ENCODE measurements at places on chromosomes 7 and 10. TPM values are rescaled to one million over a fixed set of nuclear protein-coding genes. Genes with fewer than 3 reads are reported as not detected.

- peaks cover 46% of the 10 kb centered on the region for H3K4me1 ChIP-seq
- H3K4me3 ChIP-seq = peak overlapping the region; percentile 80
- peak; percentile 65 for DNase-seq
- H3K27ac ChIP-seq = no peak overlapping the region
Measured at GRCh38 chr10:50621968-50622705, 1.6 kb downstream of the SGMS1 start.

DNA sequence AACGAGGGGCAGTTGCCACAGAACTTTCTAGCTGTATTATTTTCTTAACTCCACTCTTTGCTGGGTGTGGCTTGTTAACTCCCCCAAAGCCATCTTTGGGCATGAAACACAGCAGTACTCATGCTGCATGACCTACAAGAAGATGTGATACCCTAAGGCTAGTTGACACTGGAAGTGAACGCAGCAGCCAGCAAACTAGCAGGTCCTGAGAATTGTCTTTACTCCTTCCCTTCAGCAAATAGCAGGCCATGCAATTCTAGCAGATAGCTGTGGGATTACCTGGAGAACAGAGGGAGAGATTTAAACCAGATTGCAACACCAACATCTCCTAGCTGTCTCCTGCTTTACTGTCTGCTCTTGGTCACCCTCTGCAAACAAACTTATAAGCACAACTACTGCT lies 688.0 kb upstream of the ZWINT start:
- H3K36me3 ChIP-seq = no peaks in the 10 kb centered on the region
- H3K4me3 ChIP-seq = no peak overlapping the region
- H3K27ac ChIP-seq = no peak overlapping the region
- H3K4me1 ChIP-seq = no peaks in the 10 kb centered on the region
- H3K27me3 ChIP-seq = no peaks in the 10 kb centered on the region

DNA sequence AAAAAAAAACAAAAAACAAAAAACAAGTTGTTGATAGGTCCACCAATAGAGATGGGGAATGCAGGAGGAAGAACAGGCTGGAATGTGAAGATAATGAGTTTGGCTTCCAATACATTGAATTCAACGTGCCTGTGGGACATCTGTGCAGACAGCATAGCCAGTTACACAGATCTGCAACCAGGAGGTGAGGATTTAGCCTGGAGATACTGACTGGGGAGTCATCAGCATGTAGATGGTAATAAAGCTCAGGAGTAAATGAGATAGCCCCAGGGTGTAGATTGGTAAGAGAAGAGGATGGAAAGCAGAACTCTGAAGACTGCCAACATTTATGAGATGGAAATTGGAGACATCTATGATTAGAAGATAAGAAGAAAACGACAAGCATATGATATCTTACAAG lies 4.7 kb upstream of the TRIM8 start:
- H3K4me1 ChIP-seq = peaks cover 12% of the 10 kb centered on the region
- no peaks in the 10 kb centered on the region for H3K36me3 ChIP-seq
- no peaks in the 10 kb centered on the region for H3K27me3 ChIP-seq
- H3K4me3 ChIP-seq = no peak overlapping the region

- peak overlapping the region; percentile 97 for H3K27ac ChIP-seq
- H3K4me1 ChIP-seq = peaks cover 52% of the 10 kb centered on the region
- no peaks in the 10 kb centered on the region for H3K36me3 ChIP-seq
- peak; percentile 61 for DNase-seq
Measured at GRCh38 chr10:61897671-61898434, 3.6 kb upstream of the ARID5B start.

DNA sequence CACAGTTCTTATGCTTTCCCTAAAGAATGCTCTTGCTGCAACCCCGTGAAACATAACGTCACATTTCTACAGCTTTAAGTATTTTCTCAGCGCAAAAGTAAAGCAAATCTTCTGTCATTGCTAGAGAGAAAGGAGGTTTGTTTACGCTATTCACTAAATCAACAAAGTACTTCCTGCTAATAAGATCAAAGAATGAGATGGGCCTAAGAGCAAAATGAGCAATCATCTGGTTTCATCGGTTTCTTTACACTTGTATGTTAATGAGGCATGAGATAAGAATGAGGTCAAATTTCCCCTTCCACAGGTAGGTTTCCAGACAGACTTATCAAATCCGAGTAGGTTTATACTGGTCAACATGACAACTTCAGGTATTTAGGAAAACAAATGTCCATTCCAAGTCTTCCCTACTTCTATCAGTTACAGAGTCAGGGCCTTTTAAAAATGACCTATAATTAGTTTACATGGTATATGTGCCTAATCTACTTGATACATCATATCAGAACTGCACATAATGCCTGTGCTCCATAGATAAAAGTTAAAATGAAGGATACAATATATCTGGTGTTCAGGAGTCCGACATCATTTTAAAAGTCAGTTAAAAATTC lies 8.4 kb downstream of the USP6NL start:
- no peak for DNase-seq
- peak overlapping the region; percentile 95 for H3K27ac ChIP-seq
- H3K36me3 ChIP-seq = peaks cover 18% of the 10 kb centered on the region
- H3K4me1 ChIP-seq = peaks cover 98% of the 10 kb centered on the region
- no peaks in the 10 kb centered on the region for H3K27me3 ChIP-seq

GRCh38 chr10:79491143-79491835 lies 21.0 kb upstream of the EIF5AL1 start:
- peaks cover 8% of the 10 kb centered on the region for H3K4me1 ChIP-seq
- H3K36me3 ChIP-seq = no peaks in the 10 kb centered on the region
- no peaks in the 10 kb centered on the region for H3K27me3 ChIP-seq
- no peak overlapping the region for H3K4me3 ChIP-seq
- DNase-seq = peak; percentile 65

DNA sequence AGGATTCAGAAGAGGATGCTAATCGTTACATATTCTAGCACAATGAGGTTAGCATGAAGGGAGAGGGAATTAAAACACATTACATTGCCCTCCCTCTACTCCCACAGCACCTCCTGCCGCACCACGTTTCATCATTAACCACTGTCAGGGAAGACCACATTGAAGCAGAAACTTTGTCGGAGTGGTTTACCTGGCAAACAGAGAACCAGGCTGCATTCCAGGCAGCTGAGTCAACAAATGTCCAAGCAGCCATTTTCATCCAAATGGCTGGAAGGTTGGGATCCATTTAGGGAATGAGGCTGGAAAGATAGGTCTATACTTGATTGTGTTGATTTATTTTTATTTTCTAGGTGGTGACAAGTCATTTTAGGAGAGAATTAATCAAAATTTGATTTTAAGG lies 273.6 kb downstream of the DYNC1I1 start:
- H3K4me1 ChIP-seq = no peaks in the 10 kb centered on the region
- no peaks in the 10 kb centered on the region for H3K27me3 ChIP-seq
- DNase-seq = no peak
- no peaks in the 10 kb centered on the region for H3K36me3 ChIP-seq

- no peaks in the 10 kb centered on the region for H3K4me1 ChIP-seq
- DNase-seq = no peak
- no peak overlapping the region for H3K27ac ChIP-seq
- H3K27me3 ChIP-seq = no peaks in the 10 kb centered on the region
- no peaks in the 10 kb centered on the region for H3K36me3 ChIP-seq
Measured at GRCh38 chr7:48107926-48108472, 18.9 kb downstream of the UPP1 start.

DNA sequence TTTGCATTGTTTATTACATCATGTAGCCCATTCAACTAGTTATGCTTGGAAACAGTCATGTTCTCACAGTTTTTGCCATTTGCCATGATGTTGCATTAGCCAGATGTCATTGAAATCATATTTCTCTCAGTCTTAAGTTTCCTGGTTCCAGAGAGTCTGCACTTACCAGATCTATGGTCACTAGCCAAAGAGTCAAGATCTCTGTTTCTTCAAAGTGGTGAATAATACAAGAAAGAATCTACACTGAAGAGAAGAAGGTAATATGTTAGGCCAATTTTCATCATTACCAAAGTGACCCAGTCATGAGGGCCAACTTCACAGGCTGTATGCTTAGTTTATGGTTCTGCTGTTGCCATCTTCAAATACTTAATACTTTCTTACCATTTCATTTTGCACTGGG lies 89.0 kb upstream of the PHYHIPL start:
- no peak overlapping the region for H3K27ac ChIP-seq
- DNase-seq = no peak
- H3K4me3 ChIP-seq = no peak overlapping the region
- H3K36me3 ChIP-seq = no peaks in the 10 kb centered on the region

DNA sequence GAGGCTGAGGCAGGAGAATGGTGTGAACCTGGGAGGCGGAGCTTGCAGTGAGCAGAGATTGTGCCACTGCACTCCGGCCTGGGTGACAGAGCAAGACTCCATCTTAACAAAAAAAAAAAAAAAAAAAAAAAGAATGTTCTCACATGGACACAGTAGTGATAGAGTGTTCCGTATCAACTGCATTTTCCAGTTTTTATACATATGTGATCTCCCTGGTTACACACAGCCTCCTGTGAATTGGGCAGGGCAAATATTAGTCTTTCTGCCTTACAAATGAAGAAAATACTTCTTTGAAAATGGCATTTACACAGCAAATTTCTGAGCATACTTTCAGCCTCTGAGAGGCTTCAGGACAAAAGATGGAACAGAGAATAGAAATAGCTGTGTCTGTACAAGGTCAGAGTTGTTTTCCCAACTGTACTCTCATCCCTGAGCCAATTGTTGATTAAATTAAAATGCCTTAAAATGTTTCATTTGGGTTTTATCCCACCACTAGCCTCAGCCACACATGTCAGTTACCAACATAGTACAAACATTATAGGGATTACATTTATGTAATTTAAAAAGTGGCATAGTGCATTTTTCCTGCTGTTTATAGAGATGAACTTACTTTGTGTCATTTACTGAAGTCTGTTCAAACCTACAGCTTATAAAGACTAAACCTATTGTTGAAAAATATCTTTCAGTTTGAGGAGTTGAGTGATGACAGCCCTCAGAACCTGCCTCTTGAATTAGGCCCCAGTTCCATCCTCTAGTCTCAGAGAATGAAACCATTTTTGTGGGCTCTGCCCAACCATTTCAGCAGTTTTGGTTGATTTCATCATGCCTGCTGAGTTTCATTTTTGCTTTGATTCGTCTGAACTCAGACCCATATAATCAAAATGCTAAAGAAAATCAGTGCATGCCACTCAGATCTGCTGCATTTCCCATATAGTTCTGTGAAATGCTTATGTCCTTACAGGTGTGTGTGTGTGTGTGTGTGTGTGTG lies 609.4 kb upstream of the C7orf33 start:
- H3K36me3 ChIP-seq = no peaks in the 10 kb centered on the region
- H3K27ac ChIP-seq = no peak overlapping the region
- DNase-seq = no peak
- no peaks in the 10 kb centered on the region for H3K27me3 ChIP-seq
- H3K4me1 ChIP-seq = no peaks in the 10 kb centered on the region

DNA sequence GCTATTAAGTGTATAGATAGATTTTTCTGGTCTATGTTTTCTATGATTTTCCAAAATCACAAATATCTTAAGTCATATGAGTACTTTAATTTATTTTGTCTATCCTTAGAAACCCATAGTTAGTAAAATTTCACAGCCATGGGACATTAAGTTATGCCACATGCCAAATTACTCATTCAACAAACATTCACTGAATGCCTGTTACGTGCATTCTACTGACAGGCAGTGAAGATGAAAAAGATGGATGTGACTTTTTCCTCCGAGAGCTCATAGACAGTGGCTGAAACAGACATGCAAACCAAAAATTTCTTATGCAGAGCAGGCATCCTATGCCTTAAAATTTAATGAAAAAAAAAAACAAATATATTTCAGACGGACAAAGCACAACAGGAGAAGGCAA lies 84.9 kb downstream of the CHRM2 start:
- no peak overlapping the region for H3K4me3 ChIP-seq
- DNase-seq = no peak
- no peaks in the 10 kb centered on the region for H3K36me3 ChIP-seq
- no peaks in the 10 kb centered on the region for H3K4me1 ChIP-seq

- H3K4me3 ChIP-seq = no peak overlapping the region
- H3K27me3 ChIP-seq = no peaks in the 10 kb centered on the region
- H3K4me1 ChIP-seq = no peaks in the 10 kb centered on the region
- no peak overlapping the region for H3K27ac ChIP-seq
Measured at GRCh38 chr10:121796342-121796741, 131.5 kb downstream of the ATE1 start.

- H3K27ac ChIP-seq = no peak overlapping the region
- H3K36me3 ChIP-seq = peaks cover 50% of the 10 kb centered on the region
- no peak overlapping the region for H3K4me3 ChIP-seq
- H3K27me3 ChIP-seq = no peaks in the 10 kb centered on the region
- H3K4me1 ChIP-seq = peaks cover 9% of the 10 kb centered on the region
Measured at GRCh38 chr7:99493823-99494222, 6.3 kb downstream of the ZNF394 start.

GRCh38 chr10:12539350-12540164 lies 190.2 kb downstream of the CAMK1D start:
- no peak for DNase-seq
- no peaks in the 10 kb centered on the region for H3K27me3 ChIP-seq
- no peak overlapping the region for H3K27ac ChIP-seq

DNA sequence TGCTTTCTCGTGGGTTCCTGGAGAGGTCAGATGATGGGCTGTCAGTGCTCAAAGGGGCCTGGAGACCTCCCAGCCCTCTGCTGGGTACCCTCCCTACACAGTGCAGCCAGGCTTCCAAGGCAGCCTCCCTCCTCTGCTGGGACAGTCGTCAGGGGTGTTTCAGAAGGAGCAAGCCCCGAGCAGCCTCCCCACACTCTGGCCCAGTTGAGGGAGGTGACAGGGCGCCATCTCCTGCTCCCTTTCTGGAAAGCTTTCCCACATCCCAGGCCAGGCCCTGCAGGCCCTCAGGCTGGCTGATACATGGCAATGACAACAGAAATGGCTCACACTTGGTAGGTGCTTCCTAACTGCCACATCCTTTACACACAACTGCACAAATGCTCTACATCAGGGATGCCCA lies 32.1 kb downstream of the KCNMA1 start:
- no peaks in the 10 kb centered on the region for H3K27me3 ChIP-seq
- peaks cover 59% of the 10 kb centered on the region for H3K4me1 ChIP-seq
- DNase-seq = no peak
- H3K36me3 ChIP-seq = no peaks in the 10 kb centered on the region
- H3K27ac ChIP-seq = no peak overlapping the region

- H3K36me3 ChIP-seq = no peaks in the 10 kb centered on the region
- no peak overlapping the region for H3K4me3 ChIP-seq
- peaks cover 13% of the 10 kb centered on the region for H3K4me1 ChIP-seq
- no peak for DNase-seq
Measured at GRCh38 chr10:118957966-118958365, 71.5 kb upstream of the NANOS1 start.

DNA sequence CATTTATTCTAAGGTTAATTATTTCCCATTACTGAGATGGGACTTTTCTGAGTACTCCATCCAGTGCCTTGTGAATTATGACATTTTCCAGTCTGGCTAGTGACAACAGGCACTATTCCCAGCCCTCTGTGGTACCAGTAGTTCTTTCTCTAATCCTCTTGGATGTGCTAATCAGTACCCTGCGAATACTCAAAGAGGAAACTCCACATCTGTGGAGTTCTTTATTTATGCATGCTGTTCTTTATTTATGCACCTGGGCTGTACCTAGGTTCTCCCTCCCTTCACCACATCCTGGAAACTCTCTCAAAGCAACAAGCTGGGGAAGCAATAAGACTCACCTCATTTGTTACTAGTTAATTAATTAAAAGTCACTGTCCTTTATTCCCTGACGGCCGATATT lies 83.5 kb downstream of the TSPAN12 start:
- no peak overlapping the region for H3K4me3 ChIP-seq
- H3K36me3 ChIP-seq = no peaks in the 10 kb centered on the region
- no peaks in the 10 kb centered on the region for H3K27me3 ChIP-seq
- no peak overlapping the region for H3K27ac ChIP-seq
- no peak for DNase-seq

Gene PIP
- not detected for total RNA-seq

Gene ATP6V0A4
- not detected for total RNA-seq

Gene KNDC1
- not detected for total RNA-seq

Gene VSTM4
- total RNA-seq = not detected

Gene ACTR3C
- total RNA-seq = 0.48 TPM

Gene VENTX
- total RNA-seq = not detected

Gene FFAR4
- total RNA-seq = not detected

Gene XPNPEP1
- 201 TPM for total RNA-seq

Gene KCNH2
- total RNA-seq = 0.11 TPM

Gene HSPA12A
- 0.07 TPM for total RNA-seq
